ENCODE measurements at places on chromosomes 12 and 14.

- DNase-seq, result no peak
These were observed 78.9 kb downstream of the AKAP6 start for GRCh38 chr14:32408018-32408417.

- DNase-seq, result no peak
These were observed 525.8 kb upstream of the FBXO33 start for GRCh38 chr14:39957987-39958386.

GRCh38 chr12:10405294-10405693 lies 4.3 kb downstream of the KLRC4 start:
- DNase-seq, result no peak

- DNase-seq, result no peak
These were observed 115.8 kb downstream of the SLC25A47 start for GRCh38 chr14:100438678-100439592.

DNA sequence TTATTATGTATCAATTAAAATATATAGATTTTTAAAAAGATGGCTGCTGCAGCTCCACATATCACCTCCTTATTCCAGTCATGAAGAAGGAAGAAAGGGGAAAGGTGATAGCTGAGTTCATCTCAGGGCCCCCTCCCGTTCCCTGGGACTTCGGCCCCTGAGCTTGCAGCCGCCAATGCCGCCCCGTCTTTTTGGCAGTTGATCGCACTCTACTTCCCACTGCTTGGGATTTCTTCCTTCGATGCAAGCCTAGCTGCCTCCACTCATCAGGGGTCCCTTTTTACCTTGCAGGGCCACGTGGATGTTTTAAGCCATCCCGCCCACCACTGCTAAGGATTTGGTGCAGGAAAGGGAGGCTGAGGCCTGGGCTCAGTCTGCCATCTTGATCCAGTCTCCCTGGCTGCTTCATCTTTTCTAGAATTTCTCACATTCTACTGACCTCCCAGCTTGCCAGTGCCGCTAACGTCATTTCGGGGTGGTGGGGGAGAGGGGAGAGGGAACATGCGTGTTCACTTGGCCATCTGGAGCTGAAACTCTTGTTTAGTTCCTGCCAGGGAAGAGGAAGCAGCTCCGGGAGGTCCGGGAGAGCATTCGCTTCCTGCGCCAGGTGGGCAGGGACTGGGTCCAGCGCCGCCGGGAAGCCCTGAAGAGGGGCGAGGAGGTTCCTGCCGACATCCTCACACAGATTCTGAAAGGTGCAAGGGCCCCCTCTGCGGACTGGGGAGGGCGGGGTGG lies 31.3 kb downstream of the CYP46A1 start:
- no peak for DNase-seq

- DNase-seq, result peak; percentile 1
These were observed 617.2 kb downstream of the MED13L start for GRCh38 chr12:115660211-115660805.

- no peak for DNase-seq
These were observed 596.1 kb downstream of the VRK1 start for GRCh38 chr14:97393244-97393643.

DNA sequence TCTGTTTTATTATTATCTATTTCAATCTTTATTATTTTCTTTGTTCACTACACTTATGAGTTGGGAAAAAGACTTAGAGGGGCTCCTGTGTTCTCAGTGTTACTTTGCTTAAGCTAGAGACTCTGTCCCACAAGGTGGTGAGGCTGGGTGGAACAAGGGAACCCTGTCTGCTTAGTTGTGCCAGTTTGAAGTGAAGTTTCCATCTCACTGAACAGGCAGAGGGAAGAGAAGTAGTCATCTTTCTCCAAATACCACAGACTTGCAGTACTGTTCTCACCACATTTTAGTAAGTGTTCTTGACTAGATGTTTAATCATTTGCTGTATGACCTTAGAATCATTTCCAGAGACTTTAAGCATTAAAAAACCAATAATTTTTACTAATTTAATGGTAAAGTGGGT lies 195.7 kb upstream of the NEDD1 start:
- no peak for DNase-seq

GRCh38 chr12:116498471-116498870 lies 60.7 kb upstream of the MAP1LC3B2 start:
- no peak for DNase-seq

DNA sequence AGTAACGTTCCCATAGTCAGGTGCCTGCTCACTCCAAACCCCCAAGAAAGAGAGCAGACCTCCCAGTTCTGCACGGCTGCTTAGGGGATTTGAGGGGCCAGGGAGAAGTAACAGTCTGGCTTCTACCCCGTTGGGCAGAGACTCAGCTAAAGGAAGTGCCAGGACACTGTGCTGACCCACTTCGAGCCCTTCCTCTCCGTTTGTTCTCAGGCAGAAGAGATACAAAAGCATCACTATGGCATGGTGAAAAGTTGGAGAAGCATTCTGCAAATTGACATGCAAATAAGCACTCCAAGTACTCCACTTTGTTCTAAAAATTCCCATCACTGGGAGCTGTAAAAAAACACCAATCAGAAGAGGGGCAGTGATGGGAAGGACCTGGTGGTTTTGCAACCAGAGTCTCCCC lies 239.1 kb downstream of the EGLN3 start:
- no peak for DNase-seq

DNA sequence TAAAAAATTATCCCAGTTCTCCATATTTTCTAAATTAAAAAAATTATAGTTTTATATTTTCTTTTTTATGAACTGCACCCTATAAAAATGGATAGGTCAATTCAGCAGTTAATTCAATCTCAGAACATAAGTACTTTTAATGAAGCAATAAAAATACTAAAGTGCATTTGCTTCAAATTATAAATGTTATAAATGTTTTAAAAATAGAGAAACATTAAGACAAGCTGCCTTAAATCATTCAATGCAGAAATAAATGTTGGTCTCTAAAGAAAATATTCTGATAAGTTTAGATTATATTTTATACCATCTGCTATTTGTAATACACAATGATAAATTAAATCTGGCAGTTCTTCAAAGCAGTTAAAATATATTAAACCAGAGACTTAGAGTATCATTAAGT lies 65.6 kb downstream of the ZC3H14 start:
- DNase-seq, result no peak

- no peak for DNase-seq
These were observed 2.1 kb downstream of the ITGA5 start for GRCh38 chr12:54416687-54417603.

GRCh38 chr14:64110802-64111201 lies 183.4 kb downstream of the ESR2 start:
- DNase-seq, result no peak

DNA sequence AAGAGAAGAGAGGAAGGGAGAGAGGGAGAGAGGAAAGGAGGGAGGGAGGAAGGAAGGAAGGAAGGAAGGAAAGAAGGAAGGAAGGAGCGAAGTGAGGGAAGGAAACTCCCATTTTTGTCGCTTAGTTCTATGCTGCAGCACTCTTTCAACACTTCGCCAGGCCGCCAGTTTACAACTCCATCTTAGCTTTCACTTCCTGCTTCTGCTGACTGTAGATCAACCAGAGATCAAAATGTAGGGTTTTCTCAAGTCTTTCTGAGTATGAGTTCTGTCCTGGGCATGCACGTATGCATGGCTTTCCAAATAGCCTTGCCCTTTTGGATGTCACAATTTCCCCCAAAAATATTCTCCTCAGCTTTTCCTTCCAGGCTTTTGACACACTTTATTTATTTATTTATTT lies 723.4 kb downstream of the TRHDE start:
- no peak for DNase-seq

GRCh38 chr12:27523305-27523641 lies 733 bp upstream of the PPFIBP1 start:
- DNase-seq, result no peak

- no peak for DNase-seq
These were observed 35.8 kb upstream of the ASPG start for GRCh38 chr14:104049576-104050240.

DNA sequence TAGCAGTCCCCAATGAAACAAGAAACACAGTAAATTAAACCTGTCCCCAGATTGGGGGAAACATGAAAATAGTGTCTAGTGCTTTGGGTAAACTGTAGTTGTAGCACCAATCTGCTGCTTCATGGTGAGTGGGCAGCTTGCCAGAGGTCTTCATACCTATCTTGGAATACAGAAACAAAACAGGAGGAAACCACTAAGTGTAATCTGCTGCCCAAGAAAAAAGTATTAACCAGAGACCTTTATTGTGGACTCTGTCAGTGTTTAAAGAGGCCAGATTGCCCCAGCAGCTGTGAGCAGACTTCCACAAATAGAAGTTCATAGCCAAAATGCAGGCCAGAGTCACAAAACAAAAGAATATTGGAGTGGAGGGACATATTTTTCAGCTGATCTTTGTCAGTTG lies 2.3 kb downstream of the ISCU start:
- DNase-seq, result no peak

- no peak for DNase-seq
These were observed at the start of gene B4GALNT3 for GRCh38 chr12:459430-460258. TSS of gene B4GALNT3 (plus strand) at chr12:459939. CDS start at chr12:460377, 438 bp downstream.

DNA sequence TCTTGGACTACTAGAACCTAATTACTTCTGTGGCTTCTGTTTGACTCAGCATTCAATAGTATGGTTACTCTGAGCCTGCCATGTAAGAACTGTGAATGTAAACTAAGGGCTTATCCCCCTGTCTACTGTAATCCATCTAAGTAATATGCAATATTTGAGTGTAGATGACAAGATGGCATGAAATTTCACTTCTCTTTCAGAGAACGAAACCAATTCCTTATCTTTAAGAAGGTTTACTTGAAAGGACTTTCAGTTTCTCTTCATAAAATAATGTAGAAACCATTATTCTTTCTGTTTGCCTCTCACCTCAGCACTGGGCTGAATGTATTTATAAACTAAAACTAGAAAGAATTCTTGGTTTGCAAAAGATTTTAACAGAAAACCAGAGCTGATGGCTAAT lies 60.4 kb upstream of the ARID2 start:
- DNase-seq, result no peak

GRCh38 chr12:65517656-65518210 lies 239.2 kb downstream of the MSRB3 start:
- DNase-seq, result no peak

GRCh38 chr12:111766608-111767361 lies at the start of gene ALDH2:
TSS of gene ALDH2 (plus strand) at chr12:111766933. CDS start at chr12:111766983, 50 bp downstream.
- DNase-seq, result no peak

DNA sequence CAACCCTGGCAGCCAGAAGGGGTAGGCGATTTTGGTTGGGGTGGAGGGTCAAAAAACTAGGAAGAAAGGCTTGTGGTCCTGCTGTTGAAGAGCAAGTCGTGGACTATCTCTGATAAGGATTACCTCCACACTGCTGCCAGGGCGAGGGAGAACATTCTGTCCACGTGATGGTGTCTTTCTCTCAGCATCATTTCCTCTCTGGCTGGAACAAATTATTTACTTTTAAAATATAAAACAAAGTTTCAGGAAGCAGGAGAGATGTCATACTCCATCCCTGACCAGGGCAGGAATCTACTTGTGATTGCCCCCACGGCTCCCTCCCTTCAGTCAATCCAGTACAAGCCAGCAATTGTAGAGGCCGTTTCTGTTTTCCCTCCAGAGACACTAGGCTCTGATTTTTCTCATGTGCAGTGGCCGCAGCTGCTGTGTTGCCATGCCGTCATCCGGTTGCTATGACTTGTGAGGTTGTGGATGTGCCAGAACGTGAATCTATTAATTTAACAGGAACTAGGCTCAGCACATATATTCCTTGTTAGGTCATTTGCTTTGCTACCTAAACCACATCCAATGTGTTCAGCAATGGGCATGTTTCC lies 61.5 kb upstream of the PTGR2 start:
- peak; percentile 83 for DNase-seq

DNA sequence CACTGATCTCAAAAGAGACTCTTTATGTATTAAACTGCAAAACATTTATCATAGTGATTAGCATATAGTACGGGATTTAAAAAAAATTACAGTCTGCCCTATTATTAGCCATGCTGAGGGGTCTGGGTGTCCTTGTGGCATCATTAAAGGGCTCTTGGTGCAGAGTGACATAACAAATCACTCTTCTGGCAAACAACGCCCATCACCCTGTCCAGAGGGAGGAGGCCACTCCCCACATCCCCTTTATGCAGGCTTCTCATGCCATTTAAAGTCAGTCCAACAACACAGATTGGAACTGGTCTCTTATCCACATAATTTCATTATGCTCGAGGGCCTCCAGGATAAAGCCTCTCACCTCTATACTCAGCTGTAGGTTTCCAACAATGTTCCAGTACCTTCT lies 51.1 kb downstream of the TMTC1 start:
- DNase-seq, result no peak

DNA sequence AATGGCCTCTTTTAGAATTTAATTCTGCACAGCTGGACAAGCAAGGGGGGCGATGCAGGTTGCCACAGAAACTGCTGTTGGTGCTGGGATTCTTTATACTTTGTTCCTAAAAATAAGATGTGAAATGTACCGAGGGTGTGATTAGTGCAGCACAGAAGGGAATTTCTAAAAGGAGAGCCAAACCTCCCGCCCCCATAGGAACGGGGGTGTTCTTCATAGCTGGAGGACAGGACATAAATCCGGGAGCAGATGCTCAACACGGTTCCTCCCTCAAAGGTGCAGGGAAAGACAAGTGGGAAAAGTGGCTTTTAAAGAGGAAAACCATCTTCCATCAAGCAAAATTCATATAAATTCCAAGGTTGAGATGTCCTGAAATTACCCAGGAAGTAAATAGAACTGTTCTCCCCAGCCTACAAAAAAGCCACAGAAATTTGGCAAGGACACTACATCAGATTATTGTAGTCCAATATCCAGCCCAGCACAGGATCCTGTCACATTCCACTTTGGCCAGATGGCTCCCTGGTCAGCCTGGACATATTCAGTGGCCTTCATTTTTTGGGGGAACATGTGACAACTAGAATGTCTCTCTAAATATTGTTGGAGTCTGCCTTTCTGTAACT lies 51.4 kb upstream of the TMX1 start:
- no peak for DNase-seq

- DNase-seq, result no peak
These were observed 37.4 kb downstream of the ISCA2 start for GRCh38 chr14:74531006-74531405.

GRCh38 chr12:22755629-22756028 lies 130.7 kb downstream of the ETNK1 start:
- no peak for DNase-seq

- no peak for DNase-seq
These were observed 47.5 kb downstream of the BEGAIN start for GRCh38 chr14:100539766-100540140.

- DNase-seq, result no peak
These were observed 35.8 kb downstream of the KLRK1 start for GRCh38 chr12:10354071-10354470.

GRCh38 chr12:96846293-96846692 lies 60.8 kb upstream of the NEDD1 start:
- no peak for DNase-seq

DNA sequence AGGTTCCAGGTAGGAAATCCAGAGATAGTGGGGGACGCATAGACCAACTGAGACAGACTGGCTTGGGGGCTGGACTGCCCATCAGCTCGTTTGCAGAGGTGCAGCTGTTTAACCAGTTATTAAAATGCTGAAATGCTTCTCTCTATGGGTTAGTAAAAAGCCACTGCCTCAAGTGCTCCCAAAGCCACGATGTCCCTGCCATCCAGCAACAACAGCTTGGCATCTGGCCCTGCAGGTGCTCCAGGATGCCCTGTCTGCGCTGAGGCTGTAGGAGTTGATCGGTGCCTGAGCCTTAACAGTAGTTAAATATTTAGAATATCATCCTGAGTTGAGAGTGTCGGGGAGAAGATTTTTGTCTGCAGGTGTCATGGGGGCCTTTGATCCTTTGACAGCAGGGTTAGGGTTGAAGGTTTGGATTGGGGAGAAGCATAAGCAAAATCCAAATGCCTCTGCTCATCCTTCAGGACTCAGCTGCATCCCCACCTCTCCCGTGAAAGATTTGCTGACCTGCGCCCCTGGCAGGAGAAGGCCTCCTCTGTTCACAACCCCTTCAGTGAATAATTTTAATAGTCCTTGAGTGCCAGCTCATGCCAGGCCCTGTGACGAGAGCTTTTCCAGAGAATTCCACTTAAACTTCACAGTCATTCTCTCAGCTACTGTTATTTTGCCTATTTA lies 127.3 kb upstream of the PWP1 start:
- DNase-seq, result no peak

All from non-pigmented ciliary epithelial cell (primary cell).